Neural crest cell (in vitro differentiated cells): ENCODE measurements at places on chromosomes 1 and 21. TPM values are rescaled to one million over a fixed set of nuclear protein-coding genes. Genes with fewer than 3 reads are reported as not detected.

OR10Z1 gene
- total RNA-seq = not detected in 2 replicates

TINAGL1 gene
- total RNA-seq = not detected in 2 replicates

TSPEAR gene
- not detected in 2 replicates for total RNA-seq

HES3 gene
- 23.6 and 25.2 TPM in 2 replicates for total RNA-seq

- no peaks in the 10 kb centered on the region for H3K4me1 ChIP-seq
- H3K27me3 ChIP-seq = no peaks in the 10 kb centered on the region
- H3K27ac ChIP-seq = no peak overlapping the region
Observed at GRCh38 chr21:41830145-41830707, 48.9 kb downstream of the PRDM15 start.

FNBP1L gene
- total RNA-seq = 60.9 and 63.5 TPM in 2 replicates

SPRR5 gene
- total RNA-seq = not detected in 2 replicates

GRCh38 chr1:56414728-56415224, 164.6 kb downstream of the PLPP3 start:
- H3K4me3 ChIP-seq = no peak overlapping the region
- H3K27me3 ChIP-seq = no peaks in the 10 kb centered on the region
- no peak overlapping the region for H3K27ac ChIP-seq

GRCh38 chr1:98232678-98233077, 311.8 kb upstream of the DPYD start:
- DNase-seq = no peak
- H3K4me1 ChIP-seq = no peaks in the 10 kb centered on the region
- peaks cover 12% of the 10 kb centered on the region for H3K36me3 ChIP-seq
- no peaks in the 10 kb centered on the region for H3K27me3 ChIP-seq
- no peak overlapping the region for H3K27ac ChIP-seq
- H3K4me3 ChIP-seq = no peak overlapping the region

DNA sequence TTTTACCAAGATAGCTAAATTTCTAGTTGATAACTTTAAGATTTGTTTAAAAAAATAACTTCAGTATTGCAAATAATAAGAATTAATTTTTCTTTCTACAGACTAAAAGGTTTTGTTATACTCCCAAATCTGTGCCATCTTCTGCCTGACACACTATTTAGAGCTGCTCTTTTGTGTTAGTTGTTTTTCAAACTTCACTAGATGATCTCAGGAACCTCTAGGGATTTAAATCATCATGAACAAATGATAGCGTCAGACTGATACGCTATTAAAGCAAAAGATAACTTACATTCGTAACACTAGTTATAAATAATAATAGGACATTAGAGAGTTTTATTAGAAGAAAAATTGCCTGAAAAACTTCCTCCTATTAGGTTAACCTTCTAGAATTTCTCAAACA, 243.1 kb upstream of the CXADR start:
- H3K36me3 ChIP-seq = no peaks in the 10 kb centered on the region
- H3K27ac ChIP-seq = no peak overlapping the region
- H3K27me3 ChIP-seq = no peaks in the 10 kb centered on the region
- no peak overlapping the region for H3K4me3 ChIP-seq
- DNase-seq = no peak
- no peaks in the 10 kb centered on the region for H3K4me1 ChIP-seq

TRIM67 gene
- 1.6 and 1.9 TPM in 2 replicates for total RNA-seq
